ENCODE measurements at places on chromosomes 16 and 17.

DNA sequence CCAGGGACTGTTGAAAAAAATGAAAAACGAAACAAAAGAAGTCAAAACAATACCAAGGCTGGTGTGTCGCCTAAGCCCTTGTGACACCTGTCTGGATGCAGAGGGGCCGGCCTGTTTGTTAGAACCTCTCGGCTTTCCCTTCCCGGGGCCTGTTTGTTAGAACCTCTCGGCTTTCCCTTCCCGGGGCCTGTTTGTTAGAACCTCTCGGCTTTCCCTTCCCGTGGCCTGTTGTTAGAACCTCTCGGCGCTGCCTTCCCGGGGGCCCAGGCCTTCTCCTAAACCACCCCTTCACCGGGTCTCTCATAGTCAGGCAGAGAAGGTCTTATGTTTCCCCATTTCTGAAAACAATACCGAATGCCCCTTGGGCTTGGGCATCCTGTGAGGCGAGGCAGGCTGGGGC, 180.0 kb downstream of the BANP start:
- no peak for DNase-seq

- DNase-seq = no peak
Observed at GRCh38 chr16:4060009-4060408, 56.2 kb downstream of the ADCY9 start.

DNA sequence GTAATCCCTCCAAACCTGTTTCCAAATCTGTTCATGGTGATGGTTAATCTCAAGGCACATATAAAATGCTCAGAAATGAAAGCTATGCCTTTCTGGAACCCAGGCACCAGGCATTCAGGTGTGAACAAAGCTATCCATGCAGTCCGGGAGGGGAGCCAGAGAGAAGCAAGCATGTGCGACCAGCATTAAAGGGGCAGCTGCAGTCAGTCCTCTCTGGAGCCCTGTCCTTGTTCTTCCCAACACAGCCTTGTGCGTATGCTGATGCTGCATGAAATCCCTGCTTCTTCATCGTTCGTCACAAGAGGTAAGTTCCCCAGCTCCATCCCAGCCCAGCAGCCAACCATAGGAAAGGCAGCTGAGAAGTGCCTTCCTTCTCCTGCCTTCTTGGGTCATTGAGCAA, 148.7 kb downstream of the GRIN2A start:
- DNase-seq = no peak

DNA sequence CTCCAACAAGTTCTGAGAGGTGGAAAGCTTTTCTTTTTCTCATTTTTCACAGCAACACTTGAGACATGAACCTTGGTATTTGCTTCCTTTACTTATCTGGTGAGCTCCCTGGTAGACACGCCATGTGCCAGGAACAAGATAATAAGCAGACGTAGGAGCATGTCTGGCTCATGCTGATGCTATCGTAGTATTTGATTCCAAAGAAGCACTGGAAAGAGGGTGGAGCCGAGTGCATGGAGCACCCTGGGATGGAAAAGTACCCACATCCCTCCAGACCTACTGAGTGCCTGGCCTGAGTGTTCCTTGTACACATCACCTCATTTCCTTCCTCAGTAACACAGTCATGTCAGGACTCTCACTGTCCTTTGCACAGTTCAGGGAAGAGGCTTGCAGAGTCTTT, 231.0 kb downstream of the CBLN1 start:
- DNase-seq = no peak

- DNase-seq = no peak
Observed at GRCh38 chr16:89742948-89743347, 21.6 kb downstream of the ZNF276 start.

DNA sequence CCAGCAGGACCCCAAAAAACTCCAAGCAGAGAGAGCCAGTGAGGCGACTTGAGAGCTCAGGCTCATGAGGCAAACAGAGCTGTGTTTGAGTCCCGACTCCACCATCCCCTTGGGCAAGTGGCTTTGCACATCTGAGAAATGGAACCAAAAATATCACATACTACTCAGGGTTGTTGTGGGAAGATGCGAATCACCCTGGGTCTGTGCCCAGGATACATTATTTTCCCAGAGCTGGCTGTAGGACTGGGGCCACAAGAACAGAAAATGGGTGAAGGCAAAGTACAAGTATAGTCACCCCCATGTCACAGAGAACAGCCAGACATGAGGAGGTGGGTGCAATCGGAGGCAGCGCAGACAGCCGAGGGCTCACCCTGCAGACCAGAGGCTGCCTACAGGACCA, 127.3 kb downstream of the GAS7 start:
- DNase-seq = no peak

- DNase-seq = no peak
Observed at GRCh38 chr17:75614006-75614405, 19.2 kb upstream of the SMIM5 start.

DNA sequence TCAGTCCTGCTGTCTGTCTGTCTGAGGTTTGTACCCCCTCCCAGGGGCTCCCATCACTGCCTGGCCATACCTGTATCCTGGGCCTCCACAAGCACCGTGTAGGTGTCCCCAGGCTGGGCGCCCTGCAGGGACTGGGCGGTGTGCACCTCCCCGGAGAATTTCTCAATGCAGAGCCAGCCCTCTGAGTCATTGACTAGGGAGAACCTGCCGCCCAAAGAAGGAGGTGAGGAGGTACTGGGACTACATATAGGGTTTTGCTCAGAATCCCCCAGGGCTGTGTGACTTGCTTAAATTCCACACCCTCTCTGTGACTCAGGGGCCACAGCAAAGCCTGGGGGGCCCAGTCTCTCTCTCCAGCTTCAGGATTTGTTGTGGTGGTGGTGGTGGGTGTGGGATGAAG, 7.6 kb downstream of the CDH16 start:
- DNase-seq = no peak

- no peak for DNase-seq
Observed at GRCh38 chr16:82636958-82637357, 10.2 kb downstream of the CDH13 start.

DNA sequence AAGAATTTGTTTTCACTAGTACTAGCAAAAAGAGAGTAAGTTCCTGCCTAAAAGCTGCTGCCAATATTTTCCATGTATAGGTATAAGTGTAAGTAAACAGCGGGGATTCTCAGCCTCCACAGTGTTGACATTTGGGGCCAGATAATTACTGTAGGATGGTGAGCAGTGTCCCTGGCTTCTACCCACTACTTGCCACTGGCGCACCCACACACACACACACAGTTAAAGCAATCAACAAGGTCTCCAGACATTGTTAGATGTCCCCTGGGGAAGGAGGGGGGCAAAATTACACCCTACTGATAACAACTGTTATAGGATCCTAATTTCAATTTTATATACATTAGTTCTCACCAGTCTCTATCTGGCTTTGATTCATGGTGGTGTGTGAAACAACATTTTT, 417.0 kb upstream of the PSMD7 start:
- no peak for DNase-seq

Measured in skeletal muscle cell (primary cell).